SJSA1 (cell line): ENCODE measurements at places on chromosomes 3 and 15.

- DNase-seq = no peak
Observed at GRCh38 chr15:38197553-38197952, 55.1 kb upstream of the SPRED1 start.

GRCh38 chr3:132090921-132091320 lies 56.1 kb upstream of the CPNE4 start:
- DNase-seq = no peak

GRCh38 chr15:33131552-33132232 lies 62.8 kb downstream of the FMN1 start:
- DNase-seq = no peak

GRCh38 chr3:116671151-116671550 lies 38.4 kb upstream of the TUSC7 start:
- DNase-seq = no peak

GRCh38 chr15:91887321-91887720 lies 33.8 kb downstream of the SLCO3A1 start:
- DNase-seq = no peak

DNA sequence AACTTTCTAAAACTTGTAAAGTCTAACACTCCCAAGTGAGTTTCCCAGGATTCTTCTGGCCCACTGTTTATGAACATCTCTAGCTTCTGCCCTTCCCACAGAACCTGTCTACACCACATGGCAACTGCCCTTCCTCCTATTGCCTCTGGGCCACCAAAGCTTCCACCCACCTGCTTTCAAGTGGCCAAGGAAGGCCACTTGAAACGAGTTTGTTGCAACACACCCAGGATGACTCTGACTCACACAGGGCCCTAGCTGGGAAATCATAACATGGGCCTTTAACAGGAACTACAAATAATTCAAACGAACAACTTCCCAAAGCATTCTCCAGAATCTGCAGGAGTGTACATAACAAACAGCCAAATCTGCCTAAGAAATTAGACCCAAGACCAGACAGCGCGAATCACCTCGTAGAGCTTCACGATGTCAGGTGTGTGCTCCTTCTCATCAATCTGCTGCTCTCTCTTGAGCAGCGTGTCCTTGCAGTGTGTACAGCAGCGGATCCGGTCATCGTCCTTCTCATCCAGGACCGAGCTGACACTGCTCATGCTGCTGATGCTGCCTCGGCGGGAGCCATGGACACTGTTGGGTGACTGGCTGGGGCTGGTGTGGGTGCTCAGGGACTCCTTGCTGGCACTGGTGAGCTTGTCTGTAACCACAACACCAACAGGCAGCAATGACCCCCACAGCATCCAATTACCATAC lies 16.8 kb downstream of the RBSN start:
- DNase-seq = no peak

GRCh38 chr15:54519577-54519976 lies 541.3 kb downstream of the UNC13C start:
- DNase-seq = no peak

DNA sequence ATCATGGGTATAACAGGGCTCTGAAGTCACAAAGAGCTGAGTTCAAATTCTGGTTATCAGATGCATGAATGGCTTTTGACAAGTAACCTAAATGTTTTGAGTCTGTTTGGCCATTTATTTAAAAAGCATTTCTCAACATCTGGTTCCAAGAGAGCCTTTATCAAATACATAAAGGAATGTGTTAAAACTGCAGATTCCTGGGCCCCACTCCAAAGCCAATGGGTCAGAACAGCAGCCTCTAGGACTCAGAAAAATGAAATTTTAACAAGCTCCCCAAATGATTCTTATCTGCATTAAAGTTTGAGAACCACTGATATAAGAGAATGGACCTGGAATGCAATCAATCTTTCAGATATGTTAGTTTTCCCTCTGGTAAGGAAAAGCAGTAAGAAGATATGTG lies 3.4 kb downstream of the B4GALT4 start:
- no peak for DNase-seq

DNA sequence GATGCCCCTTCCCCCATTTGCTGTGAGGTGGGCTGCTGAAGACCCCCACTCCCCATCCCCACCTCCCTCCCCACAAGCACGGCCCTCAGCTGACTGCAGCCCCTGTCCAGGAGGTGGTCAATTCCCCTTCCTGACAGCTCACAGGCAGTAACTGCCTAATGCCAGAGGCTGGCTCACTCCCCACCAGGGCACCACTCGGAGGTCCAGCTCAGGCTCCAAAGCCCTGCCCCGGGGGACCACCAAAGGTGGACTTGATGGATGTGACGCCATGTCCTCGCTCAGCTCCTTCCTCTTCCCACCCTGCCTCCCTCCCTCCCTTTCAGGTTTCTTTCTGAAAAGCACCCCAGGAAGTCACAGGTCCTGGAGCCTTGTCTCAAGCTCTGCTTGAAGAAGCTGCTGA lies 82.8 kb downstream of the MEGF11 start:
- DNase-seq = no peak

DNA sequence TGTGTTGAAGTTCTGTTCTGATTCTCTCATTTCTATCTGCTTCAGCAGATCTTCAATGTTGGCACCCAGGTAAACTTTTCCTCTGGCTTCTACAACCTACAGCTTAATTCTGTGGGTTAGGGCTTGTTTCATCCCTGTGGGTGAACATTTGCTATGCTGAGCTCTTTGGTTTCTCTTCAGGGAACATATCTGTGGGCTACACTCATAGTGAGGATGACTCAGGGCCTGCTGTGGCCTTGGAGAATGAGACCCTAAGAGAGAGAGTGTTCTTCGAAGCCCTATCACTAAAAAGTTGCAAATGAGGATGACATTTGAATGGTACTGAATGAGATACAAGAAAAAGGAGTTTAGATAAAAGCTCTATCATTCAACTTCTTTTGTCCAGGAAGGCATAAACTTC lies 346.2 kb upstream of the CBLB start:
- no peak for DNase-seq

GRCh38 chr15:67033571-67034044 lies 31.8 kb upstream of the SMAD3 start:
- DNase-seq = no peak

DNA sequence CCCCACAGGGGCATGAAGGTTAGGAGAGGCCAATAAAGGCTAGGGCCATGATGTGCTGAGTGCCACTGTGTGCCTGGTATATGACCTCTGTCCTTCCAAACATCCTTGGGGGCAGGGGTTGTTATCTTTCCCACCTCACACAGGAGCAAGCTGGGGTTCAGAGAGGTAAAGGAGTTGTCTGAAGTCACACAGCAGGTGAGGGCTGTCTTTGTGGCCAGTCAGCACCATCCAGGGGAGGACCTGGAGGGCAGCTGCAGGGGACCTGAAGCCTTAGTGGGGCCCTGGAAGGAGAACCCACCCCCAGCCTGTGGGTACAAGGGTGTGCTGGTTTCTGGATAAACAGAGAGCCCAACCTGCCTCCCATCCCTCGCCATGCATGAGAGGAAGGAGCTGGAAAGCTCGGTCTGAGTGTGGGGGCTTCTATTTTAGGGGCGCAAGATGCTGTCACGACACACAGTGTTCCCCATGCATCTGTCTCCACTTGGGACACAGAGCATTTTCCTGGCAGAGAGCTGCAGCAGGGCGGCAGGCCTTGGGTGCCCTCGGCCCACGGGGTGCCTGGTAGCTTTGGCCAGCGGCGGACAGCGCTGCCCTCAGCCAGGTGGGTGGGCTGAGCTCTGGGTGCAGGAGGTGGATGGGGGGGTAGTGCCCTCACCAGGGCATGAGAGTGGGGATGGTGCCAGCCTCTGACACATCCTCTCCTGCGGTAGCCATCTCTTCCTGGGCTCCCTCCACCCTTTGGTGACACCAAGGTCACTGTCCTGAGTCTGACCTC lies 14.7 kb downstream of the IQSEC1 start:
- DNase-seq = no peak
